T follicular helper cell (primary cell): ENCODE measurements at places on chromosomes 4 and X.

DNA sequence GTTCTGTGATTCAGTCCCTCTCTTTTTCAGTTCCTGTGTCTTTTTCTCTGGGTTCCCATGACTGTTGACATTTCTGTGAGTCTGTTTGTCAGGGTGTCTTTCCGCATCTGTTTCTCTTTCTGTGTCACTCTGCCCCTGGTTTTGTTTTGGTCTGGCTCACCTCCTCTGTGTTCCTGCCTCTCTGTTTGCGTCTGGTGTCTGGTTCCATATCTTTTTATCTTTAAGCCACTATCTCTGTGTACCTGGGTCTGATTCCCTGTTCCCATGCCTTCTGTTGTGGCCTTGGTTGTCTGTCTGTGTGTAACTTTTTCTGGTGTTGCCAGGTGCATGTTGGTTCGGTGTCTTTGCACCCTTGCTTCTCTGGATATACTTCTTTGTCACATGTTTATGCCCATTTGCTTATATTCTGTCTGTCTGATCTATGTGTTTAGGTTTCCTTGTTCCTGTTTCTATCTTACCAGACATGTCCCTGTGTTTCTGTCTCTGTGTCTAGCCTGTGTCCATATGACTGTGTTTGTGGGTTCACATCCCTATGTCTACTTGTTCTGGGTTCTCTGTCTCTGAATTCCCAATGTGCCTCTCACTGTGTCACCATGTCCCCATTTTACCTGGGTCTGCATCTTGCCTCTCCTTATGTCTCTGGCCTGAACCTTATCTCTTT is 50.2 kb downstream of the ITIH6 start:
- DNase-seq, result no peak

- DNase-seq, result no peak
These were observed 5.7 kb upstream of the PPEF2 start for GRCh38 chr4:75907966-75908365.

DNA sequence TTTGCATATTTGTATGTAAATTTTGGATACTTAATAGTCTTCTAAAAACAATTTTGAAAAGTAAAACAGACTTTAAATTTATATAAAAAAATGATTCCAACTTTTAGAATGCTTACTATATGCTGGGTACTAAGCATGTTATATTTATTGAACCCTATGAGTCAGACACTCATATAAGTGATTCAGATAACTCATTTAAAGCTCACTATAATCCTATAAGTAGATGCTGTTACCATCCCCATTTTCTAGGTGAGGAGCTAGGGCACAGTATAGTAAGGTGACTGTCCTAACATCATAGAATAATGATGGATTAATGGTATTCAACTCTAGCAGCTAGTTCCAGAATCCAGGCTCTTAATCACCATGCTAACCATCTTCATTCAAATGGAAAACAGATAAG is 877.0 kb upstream of the GRID2 start:
- no peak for DNase-seq

GRCh38 chr4:27514711-27515110 is 654.1 kb downstream of the STIM2 start:
- DNase-seq, result no peak

DNA sequence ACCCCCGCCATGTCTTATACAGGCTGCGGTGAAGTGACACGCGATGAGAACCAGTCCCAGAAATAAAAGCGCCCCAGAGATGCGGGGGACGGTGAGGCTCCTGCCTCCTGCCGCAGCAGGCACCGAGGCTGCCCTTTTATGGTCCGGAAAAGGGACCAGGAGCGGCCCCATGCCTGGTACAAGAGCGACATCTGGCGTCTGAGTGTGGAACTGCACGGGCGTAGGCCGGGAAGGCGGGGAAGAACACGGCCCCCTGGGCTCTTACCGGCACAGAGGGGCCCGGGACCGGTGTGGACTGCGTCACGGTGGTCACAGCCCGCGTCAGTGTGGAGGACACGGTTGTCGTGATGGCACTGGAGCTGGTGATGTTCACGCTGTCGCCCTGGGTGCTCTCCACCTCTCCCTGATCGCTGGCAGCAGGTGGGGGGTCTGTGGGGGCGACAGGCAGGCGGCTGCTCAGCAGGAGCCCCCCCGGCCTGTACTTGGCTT is 8.9 kb upstream of the RENBP start:
- peak; percentile 73 for DNase-seq

DNA sequence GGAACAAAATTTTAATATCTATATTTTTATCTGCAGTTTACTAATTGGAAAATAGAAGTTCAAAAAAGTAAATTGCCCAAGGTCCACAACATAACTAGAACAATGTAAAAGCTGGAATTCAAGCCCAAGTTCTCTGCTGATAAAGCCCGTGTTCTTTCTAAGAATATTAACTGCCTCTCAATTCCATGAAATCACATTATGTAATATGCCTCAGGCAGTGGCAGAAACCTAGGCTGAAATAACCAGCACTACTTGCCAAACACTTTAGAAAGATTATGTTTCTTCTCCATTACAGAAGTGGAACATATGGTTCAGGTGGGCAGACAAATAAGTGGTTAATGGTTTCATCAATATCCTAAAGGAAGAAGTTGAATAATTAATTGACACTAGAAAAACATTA is 56.7 kb upstream of the ADGRL3 start:
- DNase-seq, result no peak

- no peak for DNase-seq
These were observed 72.9 kb downstream of the YIPF6 start for GRCh38 chrX:68571610-68572311.

DNA sequence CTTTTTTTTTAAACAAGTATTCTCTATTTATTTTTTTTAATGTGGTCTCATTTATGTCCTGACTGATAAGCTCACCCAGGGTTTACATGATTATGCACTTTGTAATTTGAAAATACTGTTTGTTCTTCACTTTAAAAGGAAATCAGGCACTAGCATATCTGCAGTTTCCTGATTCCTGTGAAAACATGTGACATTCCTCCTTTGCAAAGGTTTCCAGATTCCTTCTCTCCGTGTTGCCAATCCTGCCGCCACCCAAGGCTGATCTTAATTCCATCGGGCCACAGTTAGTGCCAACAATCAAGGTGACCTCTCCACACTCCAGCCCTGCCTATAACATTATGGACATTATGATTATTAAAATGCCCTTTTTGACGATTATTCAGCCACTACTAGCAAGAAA is 225.4 kb downstream of the PCDH7 start:
- DNase-seq, result no peak

GRCh38 chr4:155548173-155548572 is 118.5 kb upstream of the GUCY1A1 start:
- DNase-seq, result no peak

DNA sequence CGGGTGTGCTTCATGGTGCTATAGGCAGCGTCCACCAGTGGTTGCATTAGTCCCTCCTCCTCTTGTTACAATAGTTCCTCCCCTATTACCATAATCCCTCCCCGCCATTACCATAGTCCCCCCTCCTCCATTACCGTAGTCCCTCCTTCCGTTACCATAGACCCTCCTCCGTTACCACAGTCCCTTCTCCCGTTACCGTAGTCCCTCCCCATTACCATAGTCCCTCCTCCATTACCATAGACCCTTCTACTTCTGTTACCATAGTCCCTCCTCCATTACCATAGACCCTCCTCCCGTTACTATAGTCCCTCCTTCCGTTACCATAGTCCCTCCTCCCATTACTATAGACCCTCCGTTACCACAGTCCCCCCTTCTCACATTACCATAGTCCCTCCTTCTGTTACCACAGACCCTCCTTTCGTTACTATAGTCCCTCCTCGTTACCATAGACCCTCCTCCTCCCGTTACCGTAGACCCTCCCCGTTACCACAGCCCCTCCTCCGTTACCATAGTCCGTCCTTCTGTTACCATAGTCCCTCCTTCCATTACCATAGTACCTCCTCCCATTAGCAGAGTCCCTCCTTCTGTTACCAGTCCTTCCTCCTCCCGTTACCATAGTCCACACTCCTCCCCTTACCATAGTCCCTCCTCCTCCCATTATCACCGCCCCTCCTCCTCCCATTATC is 129.6 kb downstream of the DHRSX start:
- DNase-seq, result no peak

DNA sequence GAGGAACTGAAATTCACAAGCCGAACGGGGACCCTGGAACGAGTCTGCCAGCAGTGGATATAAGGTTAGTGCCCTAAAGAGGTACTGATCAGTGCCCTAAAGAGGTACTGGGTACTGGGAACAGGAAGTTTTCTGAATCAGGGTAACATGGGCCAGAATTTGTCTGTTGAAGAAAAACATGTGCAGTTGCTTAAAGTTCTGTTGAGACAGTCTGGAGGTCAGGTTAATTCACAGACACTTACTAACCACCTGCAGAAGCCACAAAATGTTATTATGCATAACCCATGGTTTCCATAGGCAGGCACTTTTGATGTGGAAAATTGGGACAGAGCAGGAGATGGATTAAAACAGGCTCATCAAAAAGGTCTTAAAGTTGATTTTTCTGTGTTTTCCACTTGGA is 17.9 kb downstream of the SPIN2B start:
- DNase-seq, result no peak

- DNase-seq, result no peak
These were observed 56.7 kb downstream of the NAF1 start for GRCh38 chr4:163109967-163110366.
